ENCODE measurements at places on chromosomes 16 and 17.

DNA sequence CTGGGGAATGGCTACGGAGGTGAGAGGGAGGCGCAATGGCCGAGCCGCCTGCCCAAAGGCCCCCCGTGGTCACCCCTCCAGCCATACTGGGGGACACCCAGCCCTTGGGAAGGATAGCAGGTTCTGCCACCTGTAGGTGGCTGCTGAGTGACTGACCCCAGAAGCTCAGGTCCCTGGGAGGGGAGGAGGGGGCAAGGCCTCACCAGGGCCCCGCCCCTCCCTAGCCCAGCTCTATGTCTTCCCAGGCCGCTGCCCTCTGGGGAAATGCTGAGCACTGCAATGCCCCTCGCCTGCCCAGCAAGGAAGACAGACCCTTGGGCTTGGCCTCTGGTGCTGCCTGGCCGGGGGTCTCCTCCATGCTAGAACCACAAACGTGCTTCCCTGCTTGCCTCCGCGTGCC, 11.4 kb upstream of the CLDN9 start:
- DNase-seq = no peak

DNA sequence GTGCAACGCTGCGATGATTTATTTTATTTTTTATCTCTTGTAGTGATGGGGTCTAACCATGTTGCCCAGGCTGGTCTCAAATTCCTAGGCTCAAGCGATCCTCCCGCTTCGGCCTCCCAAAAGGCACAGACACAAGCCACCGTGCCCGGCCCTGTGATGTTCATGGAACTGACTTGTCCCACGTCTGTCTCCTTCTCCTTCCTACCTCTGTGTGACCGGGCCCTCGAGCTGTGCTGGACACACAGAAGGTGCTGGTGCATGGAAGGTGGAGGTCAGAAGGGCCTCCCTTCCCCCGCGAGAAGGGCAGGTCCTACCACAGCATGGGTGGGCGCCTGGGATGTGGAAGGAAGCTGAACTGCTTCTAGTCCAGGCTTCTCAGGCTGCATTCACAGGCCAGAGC, 88.0 kb downstream of the SEC14L1 start:
- DNase-seq = no peak

DNA sequence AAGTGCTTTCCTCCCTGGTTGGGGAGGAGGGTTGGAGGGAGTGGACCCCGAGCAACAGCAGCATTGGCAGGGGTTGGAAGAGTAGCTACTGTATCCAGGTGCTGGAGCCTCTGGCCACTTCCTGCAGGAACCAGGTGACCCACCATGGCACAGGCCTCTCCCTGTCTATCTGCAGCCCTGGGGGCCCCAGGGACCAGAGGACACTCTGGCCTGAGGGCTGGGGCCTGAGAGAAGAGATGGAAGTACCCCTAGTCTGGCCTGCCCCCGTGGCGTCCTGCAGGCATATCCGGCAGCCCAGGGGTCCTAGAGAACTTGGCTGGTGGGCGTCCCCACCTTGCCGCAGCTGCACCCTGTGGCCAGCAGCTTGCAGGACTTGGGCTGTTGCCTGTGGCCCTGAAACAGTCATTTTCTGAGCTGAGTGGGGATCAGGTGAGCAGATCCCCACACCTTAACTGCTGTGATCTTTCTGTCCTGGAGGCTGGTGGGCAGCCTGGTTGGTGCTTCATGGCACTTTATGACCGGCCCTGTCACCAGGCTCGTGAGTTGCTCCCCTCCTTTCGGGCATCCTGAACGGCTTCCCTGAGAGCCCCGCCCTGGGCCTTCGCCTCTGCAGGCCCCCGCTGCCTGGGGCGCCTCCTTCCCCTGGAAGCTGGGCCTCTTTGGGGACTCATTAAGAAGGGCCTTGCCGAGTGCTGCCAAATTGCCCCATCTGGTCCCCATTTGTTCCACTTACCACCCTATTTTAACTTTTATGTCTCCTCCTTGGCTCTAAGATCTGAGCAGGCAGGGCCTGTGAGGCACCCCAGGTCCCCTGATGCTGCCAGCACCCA, 298.6 kb downstream of the SEC14L1 start:
- no peak for DNase-seq

- no peak for DNase-seq
Observed at GRCh38 chr17:52178012-52178411, 19.5 kb upstream of the CA10 start.

- DNase-seq = no peak
Observed at GRCh38 chr17:6452471-6453266, 8.4 kb downstream of the PIMREG start.

- no peak for DNase-seq
Observed at GRCh38 chr17:75178453-75178852, 4.3 kb downstream of the SUMO2 start.

GRCh38 chr17:4886830-4887229, 12.5 kb upstream of the C17orf107 start:
- DNase-seq = no peak

GRCh38 chr17:6457688-6458459, 13.6 kb downstream of the PIMREG start:
- no peak for DNase-seq

DNA sequence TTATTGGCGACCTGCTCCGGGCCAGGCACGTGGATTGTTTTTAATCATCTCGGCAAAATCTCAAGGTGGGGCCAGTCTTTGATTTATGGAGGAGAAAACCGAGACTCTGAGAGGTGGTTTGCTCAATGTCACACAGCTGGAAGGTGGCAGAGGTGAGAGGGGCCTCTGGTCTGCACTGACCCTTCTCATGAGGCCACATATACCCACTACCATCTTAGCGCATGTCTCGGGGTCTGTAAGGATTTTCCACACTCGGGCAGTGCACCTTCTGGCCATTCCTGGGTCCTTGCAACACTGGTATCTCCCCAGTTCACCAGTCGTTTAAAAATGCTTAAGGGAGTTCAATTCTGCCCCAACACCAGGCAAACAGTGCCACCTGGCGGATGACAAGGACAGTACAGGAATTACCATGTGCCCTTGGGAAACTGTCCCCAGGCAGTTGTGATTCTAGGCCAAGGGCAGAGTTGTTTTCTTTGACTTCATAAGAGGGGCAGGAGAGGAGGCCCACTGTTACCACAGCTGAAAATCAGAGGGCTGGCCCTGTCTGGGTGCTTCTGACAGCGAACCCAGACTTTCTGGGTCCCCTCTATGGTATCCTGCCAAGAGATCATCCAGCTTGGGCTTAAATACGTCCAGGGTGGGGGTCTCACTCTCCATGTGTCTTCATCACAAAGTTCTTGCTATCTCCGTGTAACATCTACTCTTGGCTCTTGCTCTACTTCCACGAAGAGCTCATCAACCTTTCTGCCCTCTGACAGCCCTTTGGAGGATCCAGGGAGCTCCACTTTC, 39.4 kb upstream of the RAI1 start:
- peak; percentile 66 for DNase-seq
